H54 (cell line): ENCODE measurements at places on chromosomes 6 and 20.

GRCh38 chr20:10352934-10353824, 80.8 kb downstream of the MKKS start:
- DNase-seq = no peak

DNA sequence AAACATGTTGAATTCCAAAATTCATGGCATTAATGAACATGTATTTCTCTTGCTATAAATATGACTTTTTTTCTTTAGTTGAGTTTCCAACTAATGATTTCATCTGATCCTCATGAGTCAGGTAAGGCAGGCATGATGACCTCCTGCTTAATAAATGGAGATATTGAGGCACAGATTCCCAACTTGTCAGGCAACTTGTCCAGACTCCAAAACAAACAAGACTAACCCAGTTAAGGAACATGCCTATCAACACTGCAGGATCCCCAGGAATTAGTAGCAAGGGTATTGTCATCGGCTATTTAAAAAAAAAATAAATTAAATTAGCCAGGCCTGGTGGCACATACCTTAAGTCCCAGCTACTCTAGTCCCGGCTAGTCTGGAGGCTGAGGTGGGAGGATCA, 121.3 kb upstream of the SALL4 start:
- DNase-seq = no peak

GRCh38 chr6:7419065-7419464, 29.5 kb downstream of the RIOK1 start:
- DNase-seq = no peak

- DNase-seq = no peak
These were observed 1455.3 kb downstream of the GRIK2 start for GRCh38 chr6:102848796-102849195.

DNA sequence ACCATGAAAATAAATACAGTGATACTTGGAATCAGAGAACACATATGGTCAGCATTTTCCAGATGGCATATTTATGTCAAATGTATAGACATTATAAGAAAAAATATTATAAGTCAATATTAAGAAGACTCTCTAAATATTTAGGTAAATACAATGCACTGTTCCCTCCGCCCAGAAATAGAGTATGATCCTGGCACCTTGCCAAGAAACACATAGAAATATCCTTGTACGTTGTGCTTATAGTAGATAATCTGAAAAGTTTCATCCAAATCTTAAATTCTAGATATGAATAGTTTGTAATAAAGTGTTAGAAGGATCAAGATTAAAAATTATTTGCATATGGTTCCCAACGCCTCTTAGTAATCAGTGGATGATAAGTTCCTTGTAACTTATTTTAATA, 645.8 kb upstream of the GJE1 start:
- no peak for DNase-seq

- DNase-seq = peak; percentile 45
These were observed 9.9 kb upstream of the PSMF1 start for GRCh38 chr20:1108437-1108920.

DNA sequence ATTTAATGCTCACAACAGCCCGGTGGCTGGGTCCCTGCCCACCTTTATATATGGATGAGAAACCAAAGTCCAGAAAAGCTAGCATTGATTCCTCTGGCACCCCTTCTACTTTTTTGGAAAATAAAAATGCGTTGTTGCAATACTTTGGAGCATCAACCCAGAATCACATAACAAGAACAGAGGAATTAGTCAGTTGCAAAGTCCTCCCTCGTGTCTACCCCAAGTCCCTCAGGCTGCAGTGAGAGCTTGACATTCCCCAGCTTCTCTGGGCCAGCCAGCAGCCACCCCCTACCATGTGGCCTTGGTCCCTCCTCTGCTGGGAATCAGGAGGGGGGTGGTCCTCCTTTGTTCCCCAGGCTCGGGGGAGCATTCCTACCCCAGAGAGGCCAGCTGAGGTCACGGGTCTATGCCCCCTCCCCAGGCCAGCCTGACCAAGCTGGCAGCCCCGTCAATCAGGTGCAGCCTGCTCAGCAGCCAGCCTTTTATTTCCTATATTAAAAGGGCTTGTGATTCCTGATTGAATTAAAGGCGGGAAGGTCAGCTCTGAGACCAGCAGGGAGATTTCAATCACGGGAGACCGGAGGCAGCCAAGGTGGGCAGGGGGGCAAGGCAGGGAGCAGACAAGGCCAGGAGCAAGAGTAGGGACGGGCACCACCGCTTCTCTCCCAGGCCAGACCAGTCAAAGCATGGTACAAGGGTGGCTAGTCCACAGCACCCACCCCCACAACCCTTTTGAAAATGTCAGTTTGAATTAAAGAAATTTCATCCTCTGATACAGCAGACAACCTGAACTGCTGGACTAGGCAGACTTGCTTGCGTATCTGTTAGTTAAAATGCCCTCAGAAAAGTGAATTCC, 158.9 kb downstream of the MRPL14 start:
- no peak for DNase-seq

DNA sequence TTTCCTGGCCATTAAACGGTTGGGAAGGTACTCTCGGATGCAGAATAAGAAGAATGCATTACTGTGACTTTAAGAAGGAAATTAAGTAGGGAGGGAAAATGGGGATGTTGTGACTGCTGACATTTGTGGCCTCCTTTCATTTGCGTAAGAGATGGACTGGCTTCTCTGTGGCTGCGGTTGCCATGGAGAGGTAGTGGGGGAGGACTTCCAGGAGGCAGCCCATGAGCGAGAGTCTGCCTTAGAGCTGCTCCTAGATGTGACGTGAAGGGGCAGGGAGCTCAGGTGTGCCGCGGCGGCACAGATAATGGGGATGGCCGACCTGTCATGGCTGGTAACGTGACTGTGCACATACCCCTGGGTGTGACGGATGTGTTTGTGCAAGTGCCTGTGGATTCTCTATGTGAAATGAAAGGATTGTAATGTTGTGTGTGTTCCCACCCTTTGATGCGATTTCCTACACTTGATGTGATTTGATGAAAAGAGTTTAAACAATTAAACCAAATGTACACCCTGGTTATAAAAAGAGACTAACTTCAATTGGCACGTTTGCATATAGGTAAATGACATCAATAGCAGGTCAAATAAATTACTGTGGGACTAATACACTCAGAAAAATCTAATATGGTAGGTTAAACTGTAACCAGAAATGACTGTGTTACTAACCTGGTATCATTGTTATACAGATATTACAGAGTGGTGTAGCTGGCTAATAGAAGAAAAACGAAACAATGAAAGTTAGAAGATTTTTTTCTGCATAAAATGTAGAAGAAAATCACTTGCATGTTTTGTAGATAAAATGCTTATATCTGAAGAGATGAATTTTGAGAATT, 48.9 kb downstream of the HIVEP1 start:
- DNase-seq = peak; percentile 32

DNA sequence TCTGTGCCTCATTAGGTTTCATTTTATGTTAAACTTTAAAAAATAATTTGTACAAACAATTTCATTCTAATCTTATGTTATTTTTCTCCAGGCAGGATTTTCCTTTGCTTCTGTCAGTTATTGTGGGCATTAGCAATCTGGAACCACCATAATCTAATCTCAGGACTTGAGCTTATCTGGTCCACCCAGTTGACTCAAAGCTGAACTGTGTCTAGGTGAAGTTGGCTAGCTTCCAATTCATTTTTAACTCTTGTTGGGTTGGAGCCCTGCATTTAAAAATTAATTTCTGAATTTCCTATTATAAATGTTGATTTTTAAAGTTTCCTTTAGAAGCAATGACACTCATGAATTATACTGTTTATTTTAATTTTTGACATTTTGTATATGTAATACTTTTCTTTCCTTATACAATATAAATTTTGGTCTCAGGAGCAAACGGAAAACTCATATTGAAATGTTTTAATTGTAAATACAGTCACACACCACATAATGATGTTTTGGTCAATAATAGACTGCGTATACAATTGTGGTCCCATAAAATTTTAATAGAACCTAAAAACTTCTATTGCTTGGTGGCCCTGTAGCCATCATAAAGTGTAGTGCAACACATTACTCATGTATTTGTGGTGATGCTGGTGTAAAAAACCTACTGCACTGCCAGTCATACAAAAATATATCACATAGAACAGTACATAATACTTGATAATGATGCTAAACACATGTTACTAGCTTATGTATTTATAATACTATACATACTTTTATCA, 121.3 kb downstream of the CLVS2 start:
- DNase-seq = no peak

GRCh38 chr6:44154067-44154466, 4.6 kb upstream of the CAPN11 start:
- no peak for DNase-seq

DNA sequence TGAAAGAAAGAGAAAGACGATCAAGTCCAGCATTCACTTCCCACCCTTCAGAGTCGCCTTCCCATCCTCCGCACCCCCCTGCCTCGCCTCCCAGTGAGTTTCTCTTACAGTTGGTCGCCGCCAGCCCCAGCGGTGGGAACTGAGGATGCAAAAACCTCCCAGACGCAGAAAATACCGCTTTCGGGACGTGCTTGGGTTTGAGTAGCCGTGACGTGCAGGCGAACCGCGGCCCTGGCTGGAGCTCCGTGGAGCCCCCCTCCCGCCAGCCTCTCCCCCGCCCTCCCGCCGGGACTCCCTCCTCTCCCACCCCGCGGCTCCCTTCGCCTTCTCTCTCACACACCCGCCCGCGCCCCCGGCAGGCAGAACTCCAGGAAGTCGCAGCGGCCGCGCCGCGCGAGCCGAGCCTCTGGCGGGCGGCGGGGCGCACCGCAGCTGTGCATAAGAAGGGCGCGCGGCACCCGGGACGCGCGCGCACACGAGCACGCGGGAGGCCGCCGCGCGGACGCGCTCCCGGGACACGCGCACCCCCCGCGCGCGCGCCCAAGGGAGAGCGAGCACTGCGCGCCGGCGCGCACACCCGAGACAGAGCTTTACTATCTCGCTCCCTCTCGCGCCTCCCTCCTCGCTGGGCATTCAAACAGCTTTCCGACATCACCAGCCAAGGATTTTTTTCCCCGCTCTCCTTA, at the start of gene ADGRB3:
Gene ADGRB3, plus strand, starts transcription at position 557 of the 686 bp plus-strand sequence. CDS start 3,394 bp downstream, outside the sequence.
- peak; percentile 47 for DNase-seq

GRCh38 chr6:23784301-23784919, 341.6 kb upstream of the NRSN1 start:
- no peak for DNase-seq

- no peak for DNase-seq
These were observed 66.9 kb upstream of the RIN2 start for GRCh38 chr20:19691125-19691524.

GRCh38 chr6:114020196-114020595, 49.2 kb upstream of the HDAC2 start:
- no peak for DNase-seq

- DNase-seq = no peak
These were observed 270.7 kb upstream of the TFAP2D start for GRCh38 chr6:50442531-50443040.

DNA sequence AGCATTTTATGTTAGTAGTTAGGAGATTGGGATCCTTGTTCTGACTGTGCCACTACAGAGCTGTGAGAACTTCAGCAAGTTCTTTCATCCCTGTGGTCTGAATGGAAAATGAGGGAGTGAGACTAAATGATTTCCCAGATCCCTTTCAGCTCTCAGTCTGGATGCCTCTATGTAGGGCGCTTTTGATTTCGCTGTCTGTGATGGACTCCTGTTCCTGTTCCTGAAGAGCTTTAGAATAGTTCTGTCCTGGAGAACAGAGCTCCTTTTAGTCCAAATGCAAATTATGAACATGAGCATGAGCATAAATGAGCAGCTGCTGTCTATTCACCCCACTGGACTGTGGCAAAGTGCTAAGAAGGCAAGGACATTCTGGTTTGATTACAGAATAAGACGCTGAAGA, 61.4 kb upstream of the NT5E start:
- DNase-seq = no peak

- no peak for DNase-seq
These were observed 4.2 kb upstream of the FBXO30 start for GRCh38 chr6:145818796-145819195.

DNA sequence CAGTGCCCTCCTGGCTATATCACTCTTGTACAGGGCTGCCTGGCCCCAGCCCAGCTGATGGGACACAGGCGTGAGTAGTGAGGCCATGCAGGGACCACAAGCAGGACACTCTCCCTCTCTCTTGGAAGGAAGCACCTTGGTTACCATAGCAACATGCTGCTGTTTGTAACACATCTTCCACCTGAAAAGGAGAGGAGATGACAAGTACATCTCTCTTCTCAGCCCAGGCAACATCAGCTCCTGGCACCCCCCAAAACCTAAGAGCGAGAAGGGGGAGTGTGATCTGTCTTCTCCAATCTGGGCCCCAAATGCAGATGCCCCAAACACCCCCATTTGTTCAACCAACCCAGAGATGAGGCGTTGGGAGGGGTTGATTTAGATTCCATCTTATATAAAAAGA, 49.9 kb downstream of the KCNB1 start:
- DNase-seq = no peak

DNA sequence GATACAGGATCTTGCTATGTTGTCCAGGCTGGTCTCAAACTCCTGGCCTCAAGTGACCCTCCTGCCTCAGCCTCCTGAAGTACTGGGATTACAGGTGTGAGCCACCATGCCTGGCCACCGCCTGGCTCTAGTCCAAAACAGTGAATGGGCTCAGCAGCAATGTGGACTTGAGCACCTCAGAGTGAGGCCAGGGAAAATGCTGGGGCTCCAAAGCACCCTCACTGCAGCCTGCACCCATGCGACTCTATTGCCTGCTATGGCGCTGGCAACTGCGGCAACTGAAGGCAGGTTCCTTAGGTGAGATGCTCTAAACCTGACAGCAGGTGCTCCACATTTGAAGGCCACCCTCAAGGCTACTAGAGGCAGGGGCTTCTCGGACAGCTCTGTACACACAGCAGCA, 26.5 kb downstream of the MAP1LC3A start:
- DNase-seq = no peak

GRCh38 chr6:116246089-116246488, 7.8 kb downstream of the TSPYL4 start:
- no peak for DNase-seq

GRCh38 chr20:17941087-17941825, 27.3 kb downstream of the SNX5 start:
- no peak for DNase-seq

- peak; percentile 55 for DNase-seq
These were observed 18.4 kb downstream of the SLC22A23 start for GRCh38 chr6:3438190-3439167.

- DNase-seq = no peak
These were observed 51.3 kb upstream of the CITED2 start for GRCh38 chr6:139425780-139426179.

- no peak for DNase-seq
These were observed 106.3 kb upstream of the NXT1 start for GRCh38 chr20:23244156-23244915.

GRCh38 chr6:115443825-115444478, 616.7 kb downstream of the FRK start:
- no peak for DNase-seq

DNA sequence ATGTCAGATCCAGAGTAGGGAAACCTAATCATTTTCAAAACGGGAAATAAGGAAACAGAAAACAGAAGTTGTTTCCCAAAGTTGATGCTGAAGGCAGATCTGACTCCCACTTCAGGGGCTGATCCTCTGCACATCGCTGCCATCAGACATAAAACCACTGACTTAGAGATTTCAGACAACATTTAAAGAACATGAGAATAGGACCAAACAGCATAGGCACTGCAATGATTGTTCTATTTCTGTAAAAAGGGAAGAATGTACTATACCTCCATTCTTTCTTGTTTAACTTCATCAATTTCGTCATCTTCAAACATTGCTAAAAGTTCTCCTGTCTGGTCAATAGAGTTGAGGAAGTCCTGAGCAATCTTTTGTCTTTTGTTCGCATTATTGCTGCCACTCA, 324.7 kb upstream of the RUNX2 start:
- no peak for DNase-seq

GRCh38 chr6:87393026-87393622, 14.6 kb upstream of the CFAP206 start:
- peak; percentile 11 for DNase-seq
